Posterior cingulate gyrus (tissue), 11 donors: ENCODE measurements at places on chromosomes 2 and 18.

DNA sequence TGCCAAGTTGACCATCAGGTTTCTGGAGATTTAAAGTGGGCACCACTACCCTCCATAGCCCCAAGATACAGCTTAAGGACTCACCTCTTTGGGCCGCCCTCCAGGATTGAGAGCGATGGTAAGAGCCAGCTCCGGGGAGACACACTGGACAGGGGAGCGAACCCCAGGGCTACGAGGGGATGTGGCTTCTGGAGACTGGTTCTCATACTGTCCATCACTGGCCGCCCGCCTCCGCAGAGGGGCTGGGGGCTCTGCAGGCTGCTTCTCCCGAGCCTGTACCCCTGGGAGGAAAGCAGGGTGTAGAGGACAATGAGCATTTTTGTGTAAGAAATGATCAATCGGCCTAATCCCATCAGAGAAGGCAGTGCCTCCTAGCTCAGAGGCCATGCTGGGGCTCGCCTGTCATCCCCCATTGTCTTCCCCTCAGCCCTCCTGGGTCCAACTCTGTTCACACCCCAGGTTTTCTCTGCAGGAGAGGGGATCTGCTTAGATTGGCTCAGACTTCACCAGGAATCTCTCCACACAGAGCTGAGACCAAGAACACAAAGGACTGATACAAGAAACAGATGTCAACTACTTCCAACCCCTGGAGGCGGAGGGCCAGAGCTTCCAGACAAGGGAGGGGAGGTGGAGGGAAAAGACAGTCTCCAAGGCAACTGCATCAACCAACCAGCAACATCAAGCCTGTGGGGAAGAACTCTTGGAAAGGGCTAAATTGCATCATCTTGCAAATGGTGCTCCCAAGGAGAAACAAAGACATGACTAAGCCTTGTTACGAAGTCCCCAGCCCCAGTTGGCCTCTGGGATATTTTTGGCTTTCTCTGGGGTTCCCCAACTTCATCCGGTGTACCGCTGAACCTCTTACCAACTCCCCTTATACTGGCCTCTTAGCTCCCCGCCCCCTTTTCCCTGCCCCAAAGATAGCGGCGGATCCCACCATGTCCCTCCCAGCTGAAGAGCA lies 166.6 kb downstream of the TNS1 start:
- DNase-seq = no peak

- DNase-seq = no peak
Measured at GRCh38 chr2:187187519-187187918, 260.5 kb downstream of the CALCRL start.

- DNase-seq = no peak
Measured at GRCh38 chr2:122734766-122735424, 979.4 kb downstream of the TSN start.

DNA sequence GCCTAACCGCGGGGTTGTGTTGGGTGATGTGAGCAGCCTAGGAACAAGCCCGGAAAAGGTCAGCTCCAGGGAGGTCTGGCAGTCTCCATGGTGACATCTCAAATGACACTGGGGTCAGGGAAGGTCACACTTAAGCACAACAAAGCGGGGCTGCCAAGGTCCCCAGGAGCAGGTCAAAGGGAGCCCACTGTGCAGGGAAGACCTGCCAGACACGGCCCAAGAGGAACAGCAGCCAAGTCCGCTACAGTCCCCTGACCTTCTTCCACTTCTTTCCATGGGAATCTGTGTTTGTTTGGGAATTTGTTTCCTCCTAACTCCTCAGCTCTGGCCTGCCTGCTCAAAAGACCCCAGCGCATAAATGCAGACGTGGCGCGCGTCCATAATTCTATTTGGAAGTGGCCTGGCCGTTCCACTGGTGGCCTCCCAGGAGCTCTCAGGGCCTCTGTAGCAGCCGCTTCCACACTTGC lies 232.1 kb upstream of the COPS8 start:
- DNase-seq = no peak

DNA sequence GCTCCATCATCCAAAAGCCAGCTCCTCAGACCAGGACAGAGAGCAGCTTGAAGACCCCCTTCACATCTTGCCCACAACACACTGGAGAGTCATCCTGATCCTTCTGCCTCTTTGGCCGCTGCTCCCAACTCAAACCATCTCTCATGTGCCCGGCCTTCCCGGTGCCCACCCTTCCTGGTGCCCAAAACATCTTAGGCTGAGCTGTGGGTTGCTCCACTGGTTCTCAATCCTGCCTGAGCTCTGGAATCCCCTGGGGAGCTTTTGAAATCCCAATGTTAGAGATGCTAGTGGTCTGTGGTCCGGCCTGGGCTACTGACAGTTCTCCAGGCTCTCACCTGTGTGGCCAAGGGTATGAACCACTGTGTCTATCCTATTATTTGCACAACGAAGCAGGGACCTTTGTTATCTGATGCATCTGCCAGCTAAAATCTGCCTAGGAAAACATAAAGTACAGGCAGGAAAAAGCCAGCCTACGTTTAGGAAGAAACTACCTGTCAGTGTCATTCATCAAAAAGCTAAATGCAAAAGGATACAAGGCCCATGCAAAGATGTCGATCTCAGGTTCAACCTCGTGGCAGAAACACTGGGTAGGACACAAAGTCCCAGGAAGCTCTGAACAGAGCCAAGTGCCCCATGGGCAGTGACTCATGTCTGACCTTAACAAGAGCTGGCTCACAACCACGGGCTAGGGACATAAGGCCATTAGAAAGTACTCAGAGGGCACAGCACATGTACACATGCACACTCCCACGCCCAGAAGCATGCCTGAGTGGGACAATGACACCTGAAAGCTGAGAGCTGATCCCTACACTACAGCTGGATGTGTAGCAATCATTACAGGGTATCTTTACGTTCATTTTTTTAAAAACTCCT lies 30.8 kb downstream of the TBC1D8 start:
- DNase-seq = no peak

- no peak for DNase-seq
Measured at GRCh38 chr18:40652321-40652720, 1302.7 kb upstream of the PIK3C3 start.

DNA sequence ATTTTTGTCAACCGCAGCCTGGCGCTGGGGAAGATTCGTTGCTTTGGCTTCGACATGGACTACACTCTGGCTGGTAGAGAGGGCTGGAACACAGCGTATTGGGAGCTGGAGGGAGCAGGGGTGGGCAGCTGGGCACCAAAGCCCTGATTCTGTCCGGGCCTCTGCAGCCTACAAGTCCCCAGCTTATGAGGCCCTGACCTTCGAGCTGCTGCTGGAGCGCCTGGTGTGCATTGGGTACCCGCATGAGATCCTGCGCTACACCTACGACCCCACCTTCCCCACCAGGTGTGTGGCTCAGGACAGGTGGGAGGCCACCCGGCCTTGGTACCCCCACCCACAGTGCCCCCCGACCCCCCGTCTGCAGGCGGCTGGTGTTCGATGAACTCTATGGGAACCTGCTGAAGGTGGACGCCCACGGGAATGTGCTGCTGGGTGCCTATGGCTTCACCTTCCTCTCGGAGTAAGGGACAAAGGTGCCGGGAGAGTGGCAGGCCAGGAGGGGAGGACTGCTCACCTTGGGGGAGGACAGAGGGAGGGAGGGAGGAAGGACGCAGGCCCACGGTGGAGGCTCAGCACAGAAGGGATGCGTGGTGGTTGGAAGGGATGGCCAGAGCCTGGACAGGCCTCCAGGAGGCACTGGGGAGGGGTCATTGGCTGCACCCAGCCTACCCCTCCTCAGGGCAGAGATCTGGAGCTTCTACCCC lies 1.2 kb downstream of the NT5DC4 start:
- DNase-seq = no peak

DNA sequence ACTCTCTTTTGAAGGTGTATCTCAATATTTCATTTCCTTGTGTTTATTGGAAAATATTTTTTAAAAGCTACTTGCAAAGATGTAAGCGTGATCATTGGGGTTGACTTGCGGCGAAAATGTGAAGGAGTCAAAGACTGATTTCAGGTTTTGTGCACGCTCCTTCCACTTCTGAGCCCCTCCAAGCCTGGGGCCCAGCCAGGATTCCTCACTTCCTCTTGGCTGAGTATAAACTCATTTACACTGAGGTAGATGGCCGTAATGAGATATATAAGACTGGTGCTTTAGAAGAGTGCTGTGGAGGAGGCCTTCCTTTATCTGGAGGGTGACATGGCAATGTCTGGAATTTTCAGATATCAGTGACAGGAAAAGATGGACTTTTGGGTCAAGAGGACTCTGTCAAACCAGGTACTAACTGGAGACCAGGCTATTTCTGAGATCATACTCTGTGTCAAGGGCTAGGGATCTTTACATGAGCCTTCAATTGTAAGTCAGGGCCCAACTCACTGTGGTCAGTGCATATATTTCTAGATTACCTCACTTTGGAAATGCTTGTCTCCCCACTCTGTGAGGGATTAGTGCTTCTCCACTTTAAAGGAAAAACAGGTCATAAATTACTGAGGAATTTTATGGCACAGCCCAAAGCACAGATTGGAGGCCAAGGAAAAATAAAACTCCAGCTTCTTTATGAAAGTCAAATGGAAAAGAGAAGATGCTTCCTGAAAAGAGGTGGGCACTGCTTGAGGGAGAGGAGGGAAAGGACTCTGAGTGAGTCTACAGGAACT lies 22.8 kb downstream of the PRKCE start:
- no peak for DNase-seq

DNA sequence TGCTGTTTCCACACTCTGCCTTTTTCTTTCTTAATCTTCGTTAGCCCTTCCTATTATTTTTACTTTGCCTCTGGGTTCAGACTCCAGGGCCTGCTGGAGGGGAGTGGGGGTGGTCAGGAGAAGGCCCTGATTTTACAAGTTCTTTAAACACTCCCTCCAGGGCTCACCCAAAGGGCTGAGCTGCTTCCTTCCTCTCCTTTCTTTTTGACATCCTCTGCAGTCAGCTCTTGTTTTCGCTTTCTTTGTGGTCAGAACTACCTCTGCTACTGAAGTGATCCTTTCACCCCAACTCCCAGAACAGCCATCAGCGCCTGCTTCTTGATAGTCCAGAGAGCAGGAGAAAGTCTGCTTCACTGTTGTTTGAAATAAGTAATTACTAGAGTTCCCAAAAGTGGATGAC lies 925.7 kb downstream of the EPHA4 start:
- DNase-seq = no peak

GRCh38 chr2:11073776-11074175 lies 81.5 kb upstream of the SLC66A3 start:
- DNase-seq = no peak

GRCh38 chr2:74749432-74749831 lies 84.5 kb upstream of the HK2 start:
- no peak for DNase-seq

GRCh38 chr2:167758292-167758691 lies 489.1 kb downstream of the STK39 start:
- DNase-seq = no peak

- no peak for DNase-seq
Measured at GRCh38 chr2:156116113-156116512, 216.4 kb downstream of the NR4A2 start.

GRCh38 chr2:32756074-32756727 lies 128.4 kb downstream of the TTC27 start:
- DNase-seq = no peak

GRCh38 chr2:218028562-218029348 lies 26.0 kb upstream of the TNS1 start:
- DNase-seq = no peak

GRCh38 chr2:118197011-118197675 lies 108.9 kb downstream of the INSIG2 start:
- no peak for DNase-seq

DNA sequence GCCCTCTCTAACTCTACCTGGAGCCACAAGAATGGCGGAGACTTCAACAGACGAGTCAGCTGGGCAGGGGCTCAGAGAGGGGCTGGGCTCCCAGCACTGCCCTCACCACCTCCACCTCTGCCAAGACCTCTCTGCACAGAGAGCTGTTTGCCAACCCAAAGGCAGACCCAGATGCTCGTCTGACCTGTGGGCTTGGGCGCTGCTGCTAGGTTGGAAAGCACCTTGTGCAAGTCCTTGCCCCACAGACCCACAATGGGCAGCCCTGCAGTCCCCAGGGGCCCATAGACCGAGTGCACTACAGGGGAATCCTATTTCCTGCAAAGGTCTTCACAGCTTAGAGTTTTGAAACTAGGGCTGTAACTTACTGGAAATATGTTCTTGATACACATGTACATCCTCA lies 13.3 kb downstream of the ACKR3 start:
- DNase-seq = no peak

GRCh38 chr2:182852090-182852489 lies 14.3 kb downstream of the FRZB start:
- no peak for DNase-seq

DNA sequence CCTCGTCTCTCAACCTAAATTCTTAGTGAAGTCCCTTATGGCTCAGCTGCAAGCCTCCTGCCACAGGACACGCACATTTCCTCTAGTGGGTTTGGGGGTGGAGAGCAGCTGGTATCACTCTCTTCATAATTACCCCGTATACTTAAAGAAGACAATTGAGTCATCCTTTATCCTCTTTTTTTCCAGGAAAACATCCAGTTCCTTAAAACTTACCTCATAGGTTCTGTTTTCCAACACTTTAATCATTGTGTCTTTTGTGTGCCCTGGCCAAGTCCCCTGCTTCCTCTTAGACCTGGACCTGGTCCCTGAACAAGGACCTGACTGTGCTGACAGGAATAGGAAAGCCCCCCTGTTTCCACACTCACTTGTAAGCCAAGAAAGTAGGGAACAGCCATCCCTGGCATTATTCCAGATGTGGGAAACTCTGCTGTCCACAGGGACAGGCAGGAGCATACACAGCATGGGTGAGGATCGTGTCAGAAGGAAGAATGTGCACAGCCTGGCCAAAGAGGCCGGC lies 42.3 kb upstream of the MYO1B start:
- DNase-seq = peak; percentile 16
